GM12891 (cell line): ENCODE measurements at places on chromosomes 4 and X.

- DNase-seq, result no peak
These were observed 6.4 kb upstream of the HAUS7 start for GRCh38 chrX:153476666-153477363.

DNA sequence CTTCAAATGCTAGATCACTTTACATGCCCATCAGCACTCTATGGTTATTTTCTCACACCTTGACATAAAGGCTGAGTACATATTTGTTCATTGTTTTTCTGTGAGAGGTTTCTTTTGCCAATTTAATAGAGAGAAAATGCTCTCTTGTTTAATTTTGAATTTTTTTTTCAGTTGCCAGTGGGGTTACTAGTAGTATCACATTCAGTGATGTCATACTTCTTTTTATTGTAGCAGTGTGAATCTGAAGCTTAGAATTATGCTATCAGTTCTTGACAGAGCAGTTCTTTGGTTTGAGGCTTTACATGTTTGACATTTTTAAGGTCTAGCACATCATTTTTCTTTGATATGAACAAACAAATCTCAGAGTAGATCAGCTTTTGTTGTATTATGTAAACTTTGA lies 185.4 kb downstream of the NWD2 start:
- DNase-seq, result no peak

- no peak for DNase-seq
These were observed 53.5 kb upstream of the PRSS48 start for GRCh38 chr4:151223465-151223864.

- DNase-seq, result no peak
These were observed 32.8 kb downstream of the TSC22D3 start for GRCh38 chrX:107742700-107743191.

DNA sequence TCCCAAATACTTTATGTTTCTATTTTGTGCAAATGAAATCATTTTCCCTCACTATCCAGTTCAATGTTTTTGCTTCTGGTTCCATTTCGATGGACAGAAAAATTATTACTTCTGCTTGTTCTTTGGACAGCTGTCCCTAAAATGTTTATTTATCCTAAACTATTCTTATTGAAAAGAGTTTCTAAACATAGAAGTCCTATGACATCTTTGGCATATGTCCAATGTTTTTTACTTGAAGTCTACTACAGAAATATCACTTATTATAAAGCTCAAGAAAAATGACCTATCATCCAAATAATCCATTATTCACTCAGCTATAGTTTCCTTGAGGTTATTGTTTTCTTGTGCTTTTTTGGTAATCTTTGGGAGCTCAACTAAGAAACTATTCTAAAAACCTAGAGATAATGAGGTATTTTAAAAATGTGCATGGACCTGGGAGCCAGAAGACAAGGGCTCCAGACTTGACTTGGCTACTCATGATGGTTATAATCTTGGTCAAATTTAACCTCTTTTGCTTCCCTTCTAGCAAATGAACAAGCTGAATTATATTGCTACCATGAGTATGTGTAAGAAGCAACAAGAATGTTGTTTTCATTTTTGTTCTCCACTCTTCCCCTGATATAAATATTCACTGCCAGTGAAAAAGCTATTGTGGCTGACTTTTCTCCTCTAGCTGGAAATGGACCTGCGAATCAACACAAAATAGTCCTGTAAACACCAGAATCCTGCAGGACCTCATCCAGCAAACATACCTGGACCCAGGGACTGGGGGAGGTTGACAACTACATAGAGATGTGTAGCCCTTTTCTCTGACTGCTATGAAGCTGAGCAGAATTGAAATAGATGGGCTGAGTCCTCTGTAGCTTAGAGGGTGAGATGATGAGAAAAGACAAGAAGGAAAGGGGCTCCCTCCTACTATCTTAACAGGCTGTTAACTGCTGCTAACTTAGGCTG lies 137.4 kb downstream of the FRYL start:
- no peak for DNase-seq

DNA sequence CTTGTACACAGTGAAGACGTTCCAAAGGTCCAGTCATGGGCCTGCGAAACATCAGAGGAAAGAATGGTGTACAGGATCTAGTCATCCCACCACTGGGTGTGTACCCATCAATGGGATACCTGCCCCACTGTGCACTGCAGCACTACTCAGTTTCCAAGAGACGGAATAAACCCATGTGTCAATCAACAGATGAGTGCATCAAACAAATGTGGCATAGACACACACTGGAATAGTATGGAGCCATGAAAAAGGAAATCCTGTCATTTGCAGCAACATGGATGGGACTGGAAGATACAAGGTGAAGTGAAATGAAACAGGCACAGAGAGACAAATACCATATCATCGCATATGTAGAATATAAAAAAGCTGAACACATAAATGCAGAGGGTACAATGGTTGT lies 48.0 kb downstream of the DHRSX start:
- DNase-seq, result no peak

- no peak for DNase-seq
These were observed 18.5 kb upstream of the HOPX start for GRCh38 chr4:56699537-56700105.

GRCh38 chrX:69320116-69320515 lies 154.9 kb upstream of the PJA1 start:
- DNase-seq, result no peak

DNA sequence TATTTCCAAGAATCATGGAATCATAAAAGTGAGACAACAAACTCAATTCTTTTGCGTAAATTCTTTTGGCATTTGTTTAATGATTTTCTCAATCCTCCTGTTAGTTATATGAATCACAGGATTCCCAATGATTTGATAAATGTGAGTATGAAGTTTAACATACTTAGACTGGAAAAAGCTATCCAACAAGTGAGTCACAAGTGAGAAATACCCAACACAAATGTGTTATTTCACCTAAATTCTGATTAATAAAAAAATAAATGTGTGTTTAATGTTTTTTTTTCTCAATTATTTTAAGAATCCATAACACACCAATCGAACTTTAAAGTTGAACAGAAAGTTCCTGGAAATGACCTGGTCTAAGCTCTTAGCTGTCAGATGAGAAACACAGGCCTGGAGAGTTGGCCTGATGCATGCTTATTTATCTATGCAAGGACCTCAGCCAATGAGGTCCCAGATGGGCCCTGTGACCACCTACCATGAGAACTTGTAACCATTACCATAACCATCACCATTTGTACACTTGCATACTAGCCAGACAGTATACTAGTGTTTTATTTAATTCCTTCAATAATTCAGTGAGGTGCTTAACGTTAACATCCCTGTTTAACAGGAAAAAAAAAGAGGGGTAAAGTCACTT lies 386.7 kb downstream of the SPRY1 start:
- no peak for DNase-seq

DNA sequence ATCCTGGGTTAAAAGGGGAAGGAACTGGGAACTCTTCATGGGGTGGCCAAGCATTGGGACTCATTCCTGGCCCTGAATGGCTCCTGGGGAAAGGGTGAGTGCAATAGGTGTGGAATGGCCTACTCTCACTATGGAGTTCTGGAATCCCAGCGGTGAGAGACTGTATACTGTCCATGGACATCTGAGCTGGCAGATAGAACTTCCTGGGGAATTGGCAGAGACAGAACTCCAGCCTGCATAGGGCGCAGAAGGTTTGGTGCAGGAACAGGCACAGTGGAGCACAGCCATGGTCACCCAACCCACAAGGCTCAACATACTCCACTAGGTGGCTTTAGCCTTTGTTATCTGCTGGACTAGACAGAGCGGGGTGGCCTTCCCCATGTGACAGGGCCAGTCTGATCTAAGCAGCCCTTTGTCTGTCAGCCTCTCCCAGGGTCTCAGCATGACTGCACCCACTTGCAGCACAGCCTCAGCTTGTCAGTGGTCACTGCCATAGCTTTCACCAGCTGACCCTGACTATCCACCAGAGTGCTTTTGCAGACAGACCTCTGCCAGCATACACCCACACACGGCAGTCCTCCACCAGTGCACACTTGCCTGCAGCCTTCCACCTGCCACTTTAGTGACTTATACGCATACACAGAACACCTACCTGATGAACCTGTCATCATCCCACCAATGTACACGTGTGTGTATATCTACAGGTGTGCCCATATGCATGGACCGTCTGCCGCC lies 48.4 kb downstream of the TECRL start:
- no peak for DNase-seq

DNA sequence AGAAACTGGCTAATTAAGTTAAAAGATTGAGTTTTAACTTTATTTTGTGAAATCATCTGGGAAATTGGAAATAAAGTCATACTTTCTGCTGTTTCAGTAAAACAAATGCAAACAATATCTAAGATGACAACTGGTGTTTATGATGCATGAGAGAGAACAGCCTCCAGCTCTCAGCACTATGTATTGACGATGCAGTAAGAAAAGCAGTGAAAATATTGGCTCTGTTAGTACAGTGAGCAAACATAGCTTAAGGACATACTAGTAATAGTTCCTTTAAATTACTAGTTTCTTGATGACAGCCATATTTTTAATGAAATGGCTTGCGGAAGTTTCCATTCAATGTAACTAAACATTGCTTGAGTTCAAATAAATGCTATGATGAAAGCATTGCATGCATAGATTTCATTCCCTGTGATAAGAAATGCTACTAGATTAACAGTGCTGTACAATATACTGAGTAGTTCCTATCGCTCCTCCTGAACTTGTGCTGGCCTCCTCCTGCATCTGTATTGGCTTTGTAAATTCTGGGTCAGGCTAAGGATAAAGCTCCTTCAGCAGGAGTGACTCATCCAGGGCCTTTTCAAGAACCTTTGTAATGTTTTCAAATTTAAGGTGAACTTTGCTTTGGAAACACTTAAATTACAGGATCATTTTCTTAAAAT lies 11.6 kb downstream of the ARHGAP24 start:
- DNase-seq, result no peak

- no peak for DNase-seq
These were observed 7.4 kb downstream of the NPNT start for GRCh38 chr4:105902550-105903262.

DNA sequence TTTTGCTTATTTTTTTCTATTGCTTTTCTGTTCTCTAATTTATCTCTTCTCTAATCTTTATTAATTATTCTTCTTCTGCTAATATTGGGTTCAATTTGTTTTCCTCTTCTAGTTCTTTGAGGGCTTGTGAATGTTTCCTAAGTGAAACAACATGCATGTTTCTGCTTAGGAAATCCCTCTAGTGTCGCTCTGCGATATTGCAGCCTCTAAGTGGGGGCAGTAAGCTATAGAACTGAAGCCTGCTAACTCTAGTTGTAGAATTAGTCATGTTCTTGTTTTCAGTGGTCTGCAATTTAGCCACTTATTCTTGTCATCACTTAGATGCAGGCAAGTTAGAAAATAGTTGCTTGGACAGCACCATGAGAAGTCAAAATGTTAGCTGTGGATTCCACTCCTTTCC lies 222.6 kb downstream of the SPIN4 start:
- no peak for DNase-seq

DNA sequence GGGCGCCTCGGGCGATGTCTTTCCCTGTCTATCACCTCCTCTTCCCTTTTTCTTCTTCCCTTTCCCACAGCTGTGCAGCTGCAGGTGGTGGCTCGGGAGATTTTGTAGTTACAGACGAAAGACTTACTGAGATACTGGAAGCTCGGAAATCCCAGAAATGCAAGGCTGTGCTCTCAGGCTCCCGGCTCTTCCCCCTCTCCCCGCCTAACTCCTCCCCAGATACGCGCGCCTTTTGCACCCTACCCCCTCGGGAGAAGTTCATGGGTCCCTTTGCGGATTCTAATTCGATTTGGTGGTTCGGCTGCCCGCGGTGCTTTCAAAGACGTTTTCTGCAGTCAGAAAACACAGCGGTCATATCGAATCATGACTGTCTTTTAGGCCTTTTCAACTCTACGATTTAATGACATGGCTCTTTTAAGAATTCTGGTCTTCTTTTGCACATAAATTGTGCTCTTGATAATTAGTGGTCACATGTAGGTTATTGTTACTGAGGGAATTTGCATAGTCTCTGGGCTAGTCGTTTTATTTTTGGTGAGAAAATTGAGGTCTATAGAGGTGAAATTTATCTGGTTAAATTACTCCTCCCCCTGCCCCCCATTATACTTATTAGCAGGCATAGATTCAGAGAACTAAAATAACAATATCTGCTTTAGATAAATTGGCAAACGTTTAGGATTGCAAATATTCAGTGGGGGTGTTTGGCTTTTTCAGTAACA lies 1.6 kb downstream of the SEPTIN11 start:
- no peak for DNase-seq

- DNase-seq, result no peak
These were observed 114.0 kb downstream of the EFNB1 start for GRCh38 chrX:68942840-68943239.

GRCh38 chrX:133185119-133185518 lies 33.0 kb downstream of the TFDP3 start:
- DNase-seq, result no peak
